PC-3 (cell line): ENCODE measurements at places on chromosomes 13 and 19. TPM values are rescaled to one million over a fixed set of nuclear protein-coding genes. Genes with fewer than 3 reads are reported as not detected.

The GNA15 gene
- not detected in 2 replicates for total RNA-seq

The FCER2 gene
- not detected in 2 replicates for total RNA-seq

The KCNK6 gene
- total RNA-seq = 3.3 and 6.7 TPM in 2 replicates

The PEG3 gene
- total RNA-seq = 1.6 and 2.6 TPM in 2 replicates

The SIAH3 gene
- not detected in 2 replicates for total RNA-seq

The ZNF320 gene
- 7.7 and 10.6 TPM in 2 replicates for total RNA-seq

GRCh38 chr13:67366533-67366932 lies 136.4 kb upstream of the PCDH9 start:
- DNase-seq = peak; percentile 25

GRCh38 chr13:72834601-72835000 lies 52.7 kb downstream of the PIBF1 start:
- DNase-seq = no peak

DNA sequence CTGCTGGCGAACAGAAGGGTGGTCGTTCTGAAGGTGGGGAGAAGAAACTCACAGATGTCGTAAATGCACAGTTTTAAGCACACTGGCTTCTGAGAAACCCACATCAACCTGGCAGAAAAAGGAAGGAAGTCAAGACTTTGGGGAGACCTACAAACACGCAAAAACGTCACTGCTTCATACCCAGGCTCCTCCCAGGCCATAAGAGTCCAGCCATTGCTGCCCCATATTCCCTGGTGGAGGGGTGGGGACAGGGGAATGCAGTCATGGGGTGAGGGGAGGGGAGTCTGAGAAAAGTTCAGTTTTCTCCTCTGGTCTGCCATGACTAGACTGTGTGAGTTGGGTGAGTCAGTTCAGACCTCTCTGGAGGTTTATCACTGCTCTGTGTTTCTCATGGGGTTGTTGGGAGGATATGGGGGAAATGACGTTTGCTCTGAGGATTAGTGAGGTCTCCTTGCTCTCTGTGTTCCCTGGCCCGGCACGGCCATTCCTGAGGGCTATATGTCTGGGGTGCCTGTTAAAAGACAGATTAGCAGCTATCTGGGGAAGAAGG lies 139.0 kb downstream of the FLT1 start:
- no peak for DNase-seq

DNA sequence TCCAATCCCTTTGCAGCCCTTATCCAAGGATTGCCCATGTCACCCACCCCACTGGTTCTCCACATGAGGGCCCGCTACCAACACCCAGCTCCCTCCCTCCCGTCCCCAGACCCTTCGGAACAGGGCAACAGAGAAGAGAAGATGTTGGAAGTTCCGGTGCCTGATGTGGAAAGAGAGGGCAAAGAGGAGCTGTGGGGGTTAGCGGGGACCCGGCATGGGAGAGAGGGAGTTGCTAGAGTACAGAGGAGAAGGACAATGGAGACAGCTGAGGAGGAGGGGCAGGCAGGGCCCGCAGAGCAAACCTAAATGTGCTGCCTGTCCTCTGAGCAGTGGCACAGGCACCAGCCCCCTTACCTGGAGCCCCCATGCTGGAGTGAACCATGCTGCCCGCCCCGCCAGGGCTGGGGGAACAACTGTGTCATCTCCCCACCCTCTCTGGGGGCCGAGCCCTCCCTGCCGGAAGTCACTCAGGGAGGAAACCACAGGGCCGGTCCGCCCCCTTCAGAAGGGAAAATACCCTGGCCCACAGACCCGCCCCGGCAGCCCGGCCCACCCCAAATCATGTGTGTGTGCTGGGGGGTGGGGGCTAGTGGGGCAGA lies at the start of gene POU2F2:
POU2F2 (minus strand) TSS at position 417 of the 599 bp plus-strand sequence; CDS start at position 382, 35 bp downstream.
- no peak for DNase-seq

GRCh38 chr13:97021241-97021640 lies 27.0 kb upstream of the OXGR1 start:
- no peak for DNase-seq

DNA sequence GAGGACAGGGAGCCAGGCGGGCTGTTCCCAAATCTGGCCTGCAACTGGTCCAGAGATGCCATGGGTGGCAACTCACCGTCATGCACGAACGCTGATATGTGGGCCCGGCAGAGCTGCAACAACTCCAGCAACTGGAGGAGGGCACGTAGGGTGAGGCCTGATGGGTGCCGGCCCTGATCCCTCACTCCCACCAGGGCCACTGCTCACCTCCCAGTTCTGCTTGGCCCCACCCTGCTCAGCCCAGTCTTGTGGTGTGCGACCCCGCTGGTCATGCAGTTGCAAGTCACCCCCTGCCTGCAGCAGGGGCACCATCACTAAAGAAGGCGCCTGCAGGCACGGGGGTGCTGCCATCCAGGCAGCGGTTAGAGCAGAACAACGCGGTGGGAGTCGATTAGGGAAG lies 16.9 kb downstream of the ARHGAP33 start:
- no peak for DNase-seq

GRCh38 chr19:57786906-57787305 lies 17.4 kb downstream of the ZNF586 start:
- DNase-seq = no peak

DNA sequence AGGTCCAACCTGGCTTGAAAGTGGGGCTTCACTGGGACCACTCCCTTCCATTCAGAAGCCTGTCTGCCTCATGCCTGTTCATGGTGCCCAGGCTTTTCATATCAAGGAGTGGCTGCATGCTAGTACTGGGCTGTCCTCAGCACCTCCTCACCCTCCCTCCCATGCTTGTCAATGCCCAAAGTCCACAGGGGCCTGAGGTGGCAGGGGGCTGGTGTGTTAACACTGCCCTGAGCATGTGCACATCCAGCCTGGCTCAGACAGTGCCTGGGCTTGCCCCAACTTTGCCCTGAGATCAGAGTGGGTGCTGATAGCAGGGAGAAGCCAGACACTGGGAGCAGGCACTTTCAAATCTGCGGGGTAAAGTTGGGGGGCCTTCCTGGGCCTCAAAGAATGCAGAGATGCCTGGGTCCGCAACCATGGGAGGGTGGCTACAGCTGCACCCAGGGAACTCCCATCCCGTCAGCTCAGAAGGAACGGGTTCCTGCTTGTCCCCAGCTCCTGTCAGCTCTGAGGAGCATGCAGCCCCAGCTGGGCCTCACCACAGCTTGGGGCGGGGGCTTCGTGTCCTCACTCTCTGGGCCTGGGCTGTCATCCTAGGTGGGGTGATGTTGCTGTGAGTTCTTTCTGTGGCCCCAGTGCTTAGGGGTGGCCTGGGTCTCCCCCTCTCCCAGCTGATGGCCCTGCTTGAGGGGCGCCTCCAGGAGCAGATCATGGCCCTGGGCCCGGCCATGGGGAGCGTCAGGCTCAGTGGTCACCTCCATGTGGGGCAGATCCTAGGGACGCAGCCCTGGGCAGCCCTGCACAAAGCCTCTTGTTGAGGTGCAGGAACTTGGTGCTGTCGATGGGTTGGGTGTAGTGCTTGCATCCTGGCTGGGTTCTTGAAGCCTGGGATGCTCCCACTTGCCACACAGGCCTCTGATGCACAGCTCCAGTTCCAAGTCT lies 830.6 kb upstream of the SLITRK5 start:
- DNase-seq = no peak
